ENCODE measurements at places on chromosomes 6 and 20.

DNA sequence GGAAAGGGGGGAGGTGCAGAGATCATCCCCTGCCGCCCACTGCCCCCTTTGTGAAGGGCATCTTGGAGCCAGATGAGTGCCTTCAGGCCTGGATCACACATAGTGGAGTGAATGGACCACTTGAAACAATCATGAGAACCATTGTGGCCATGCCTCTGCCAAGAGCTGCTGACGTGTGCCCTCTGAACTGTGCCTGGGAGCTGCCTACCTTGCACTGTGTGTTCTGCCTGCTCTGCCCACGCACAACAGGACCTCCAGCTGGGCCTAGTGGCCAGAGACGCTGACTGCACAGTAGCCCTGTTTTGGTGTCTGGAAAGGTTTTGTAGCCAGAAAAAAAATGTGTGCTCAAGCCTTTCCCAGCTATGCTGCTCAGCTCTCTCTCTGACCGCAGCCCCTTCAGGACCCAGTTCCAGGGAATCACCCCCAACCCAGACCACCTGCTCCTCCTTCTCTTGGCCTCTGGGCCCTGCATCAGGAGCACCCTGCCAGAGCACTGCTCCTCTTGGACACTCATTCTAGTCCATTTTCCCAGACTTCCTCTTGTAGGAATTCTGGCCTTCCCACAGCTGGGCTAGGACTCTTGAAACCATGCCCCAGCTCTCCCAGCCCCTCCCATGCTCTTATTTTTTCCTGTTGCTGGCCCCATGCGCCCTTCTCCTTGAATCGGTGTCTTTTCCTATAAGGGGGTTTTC lies 1.6 kb upstream of the ADIG start:
- no peak for DNase-seq

DNA sequence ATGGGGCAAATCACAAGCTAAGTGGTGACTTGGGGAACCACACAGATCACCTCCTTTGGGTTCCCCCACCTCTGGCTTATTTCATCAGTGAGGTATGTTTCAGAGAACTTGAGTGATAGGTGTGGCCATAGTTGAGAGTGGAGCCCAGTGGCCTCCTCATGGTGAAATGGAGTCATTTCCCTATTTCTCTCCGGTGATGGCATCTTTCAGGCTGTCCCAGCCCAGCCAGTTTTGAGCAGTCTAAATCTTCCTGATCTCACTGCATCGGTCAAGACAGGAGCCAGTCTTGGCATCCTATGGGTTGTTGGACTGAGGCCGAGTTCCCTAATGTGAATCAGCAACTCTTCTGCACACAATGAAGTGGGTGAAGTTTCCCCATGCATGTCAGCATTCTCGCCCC lies 132.4 kb downstream of the EYA2 start:
- DNase-seq, result no peak

GRCh38 chr20:42212391-42212790 lies 594.2 kb upstream of the CHD6 start:
- no peak for DNase-seq

- no peak for DNase-seq
These were observed 1.5 kb downstream of the PYGB start for GRCh38 chr20:25249198-25249931.

GRCh38 chr6:13314806-13315205 lies 13.5 kb downstream of the TBC1D7 start:
- DNase-seq, result no peak

DNA sequence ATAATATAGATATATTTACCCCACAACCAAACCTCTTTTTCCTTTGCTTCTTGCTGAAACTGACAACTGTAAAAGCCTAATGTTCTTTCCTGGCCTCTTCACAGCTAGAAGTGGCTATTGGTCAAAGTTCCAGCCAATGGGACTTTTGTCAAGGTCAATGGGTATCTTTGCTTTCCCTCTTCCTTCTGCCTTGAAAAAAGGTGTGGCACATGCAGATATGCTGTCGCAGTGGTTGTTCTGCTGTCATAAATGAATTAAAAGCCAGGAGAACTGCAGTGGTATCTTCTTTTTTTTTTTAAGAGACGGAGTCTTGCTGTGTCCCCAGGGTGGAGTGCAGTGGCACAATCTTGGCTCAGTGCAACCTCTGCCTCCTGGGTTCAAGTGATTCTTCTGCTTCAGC lies 29.9 kb downstream of the MAN1A1 start:
- no peak for DNase-seq

DNA sequence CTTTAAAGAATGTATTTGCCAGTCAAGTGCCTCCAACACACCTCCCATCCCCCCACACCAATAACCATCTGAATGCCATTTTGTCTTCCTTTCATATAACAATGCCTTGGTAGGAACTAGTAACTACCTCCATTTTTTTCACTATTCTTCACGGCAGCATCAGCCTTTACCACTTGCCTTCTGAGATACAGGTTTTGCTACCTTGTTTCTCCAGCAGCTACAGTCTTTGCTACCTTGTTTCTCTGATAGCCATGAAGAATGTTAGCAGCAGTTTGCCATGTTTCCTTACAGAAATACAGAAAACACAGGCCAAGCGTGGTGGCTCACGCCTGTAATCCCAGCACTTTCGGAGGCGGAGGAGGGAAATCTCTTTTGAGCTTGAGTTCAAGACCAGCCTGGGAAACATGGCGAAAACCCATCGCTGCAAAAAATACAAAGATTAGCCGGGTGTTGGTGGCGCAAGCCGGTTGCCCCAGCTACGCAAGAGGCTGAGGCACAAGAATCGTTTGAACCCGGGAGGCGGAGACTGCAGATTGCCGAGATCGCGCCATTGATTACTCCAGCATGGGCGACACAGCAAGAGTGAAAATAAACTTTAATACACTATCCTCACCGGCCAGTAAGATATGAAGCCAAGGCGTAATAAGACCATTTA lies 100.9 kb downstream of the HFE start:
- no peak for DNase-seq

DNA sequence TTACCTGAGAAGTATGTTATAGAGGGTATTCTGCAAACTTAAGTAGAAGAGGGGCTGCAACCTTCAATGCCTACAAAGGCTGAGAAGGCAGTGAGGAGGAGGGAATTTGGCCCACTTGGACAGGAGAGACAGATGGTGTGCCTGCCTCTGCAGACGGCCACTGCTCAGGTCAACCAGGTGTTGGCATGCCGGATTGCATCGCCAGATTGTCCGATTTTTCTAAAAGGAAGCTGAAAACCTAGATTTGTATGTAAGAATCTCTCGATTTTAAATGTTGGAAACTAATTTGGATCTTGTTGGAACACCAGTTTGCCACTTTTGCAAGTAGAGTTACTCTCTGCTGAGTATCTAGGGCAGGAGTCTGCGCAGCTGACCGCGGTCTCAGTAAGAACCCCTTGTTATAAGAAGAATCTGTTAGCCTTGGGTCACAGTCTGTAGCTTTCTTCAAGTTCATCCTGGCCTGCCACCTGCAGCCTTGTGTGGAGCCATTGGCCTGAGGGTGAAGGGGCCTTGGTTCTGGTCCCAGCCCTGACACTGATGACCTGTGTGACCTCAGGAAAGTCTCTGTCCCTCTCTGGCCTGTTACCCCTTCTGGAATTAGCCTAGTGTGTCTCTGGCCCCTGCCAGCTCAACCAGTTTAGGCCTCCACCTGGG lies 54.4 kb downstream of the TGM2 start:
- no peak for DNase-seq

- DNase-seq, result no peak
These were observed 63.3 kb downstream of the PLCG1 start for GRCh38 chr20:41200446-41201202.

DNA sequence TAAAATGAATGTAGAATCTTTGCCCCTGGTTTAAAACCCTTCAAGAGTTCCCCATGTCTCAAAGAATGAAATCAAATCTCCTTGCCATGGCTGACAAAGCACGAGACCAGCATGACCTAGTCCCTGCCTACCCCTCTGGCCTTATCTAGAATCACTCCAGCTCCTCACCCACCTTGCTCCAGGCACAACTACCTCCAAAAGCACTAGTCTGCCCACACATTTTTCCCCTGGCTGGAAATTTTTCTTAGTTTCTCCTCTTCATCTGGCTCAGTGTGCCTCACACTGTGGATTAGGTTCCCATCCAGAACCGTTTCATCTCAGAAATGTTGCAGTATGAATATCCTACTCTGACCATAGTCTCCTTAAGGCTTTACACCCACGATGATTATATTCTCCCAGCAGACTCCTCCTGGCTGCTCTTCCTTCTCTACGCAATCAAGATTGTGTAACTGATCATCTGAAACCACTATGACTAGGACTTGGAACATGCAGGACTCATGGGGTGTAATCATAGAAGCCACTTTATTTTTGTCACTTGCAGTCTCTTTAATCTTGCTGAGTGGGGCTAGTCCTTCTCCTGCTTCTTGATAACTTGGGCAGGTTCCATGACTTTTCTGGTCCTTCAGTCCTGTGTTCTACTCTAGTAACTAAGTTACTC lies 7.8 kb upstream of the MRS2 start:
- DNase-seq, result no peak

DNA sequence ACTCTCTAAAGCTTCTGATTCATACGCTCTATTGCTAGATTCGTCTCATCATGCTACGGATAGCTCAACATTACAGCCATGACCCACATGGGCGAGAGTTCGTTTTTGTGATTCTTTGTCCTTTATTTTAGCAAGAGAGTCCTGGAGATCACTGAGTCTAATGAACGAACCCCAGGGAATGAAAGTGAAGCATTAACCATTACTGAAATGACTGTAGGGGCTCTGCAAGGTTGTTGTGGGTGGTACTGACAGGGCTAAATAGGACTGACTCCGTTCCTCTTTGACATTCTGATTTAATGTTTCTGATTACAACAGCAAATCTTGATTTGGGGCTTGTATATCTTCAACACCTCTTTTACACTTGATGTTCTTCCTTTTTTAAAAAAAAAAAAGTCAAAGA lies 13.7 kb upstream of the RTF2 start:
- DNase-seq, result no peak

DNA sequence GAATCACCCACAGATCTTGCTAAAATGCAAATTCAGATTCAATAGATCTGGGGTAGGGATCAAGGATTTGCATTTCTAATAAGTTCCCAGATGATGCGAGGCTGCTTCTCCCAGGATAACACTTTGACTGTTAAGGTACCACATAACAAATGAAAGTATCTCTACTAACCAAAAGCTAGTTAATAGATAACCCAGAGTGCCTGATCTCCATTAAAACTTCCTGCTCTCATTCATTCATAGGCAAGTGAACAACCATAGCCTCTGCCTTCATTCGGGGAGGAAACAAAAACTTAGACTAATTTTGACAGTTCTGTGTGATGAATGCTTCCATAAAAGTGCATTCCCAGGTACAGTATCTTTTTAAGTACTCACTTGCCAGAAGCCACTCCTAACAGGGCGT lies 265.6 kb upstream of the BTBD3 start:
- no peak for DNase-seq

DNA sequence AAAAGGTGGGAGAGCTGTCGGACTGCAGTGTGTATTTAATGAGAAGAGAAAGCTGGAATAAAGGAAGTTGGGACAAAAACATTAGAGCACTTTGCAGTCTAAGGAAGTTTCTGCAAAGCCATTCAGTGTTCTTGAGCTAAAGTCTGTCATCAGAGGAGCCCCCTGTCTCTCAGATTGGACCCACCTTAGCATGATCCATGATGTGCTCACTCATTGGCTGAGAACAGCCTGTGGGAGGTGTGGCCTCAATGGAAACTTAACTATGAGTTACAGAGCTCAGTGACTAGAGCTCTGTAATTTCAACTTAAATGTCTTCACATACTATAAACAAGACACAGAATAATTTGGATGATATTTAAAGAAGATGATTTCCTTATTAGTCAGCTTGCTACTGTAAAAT lies 437.0 kb downstream of the BTBD3 start:
- DNase-seq, result no peak

- DNase-seq, result no peak
These were observed 67.2 kb upstream of the TBC1D7 start for GRCh38 chr6:13395272-13396237.

DNA sequence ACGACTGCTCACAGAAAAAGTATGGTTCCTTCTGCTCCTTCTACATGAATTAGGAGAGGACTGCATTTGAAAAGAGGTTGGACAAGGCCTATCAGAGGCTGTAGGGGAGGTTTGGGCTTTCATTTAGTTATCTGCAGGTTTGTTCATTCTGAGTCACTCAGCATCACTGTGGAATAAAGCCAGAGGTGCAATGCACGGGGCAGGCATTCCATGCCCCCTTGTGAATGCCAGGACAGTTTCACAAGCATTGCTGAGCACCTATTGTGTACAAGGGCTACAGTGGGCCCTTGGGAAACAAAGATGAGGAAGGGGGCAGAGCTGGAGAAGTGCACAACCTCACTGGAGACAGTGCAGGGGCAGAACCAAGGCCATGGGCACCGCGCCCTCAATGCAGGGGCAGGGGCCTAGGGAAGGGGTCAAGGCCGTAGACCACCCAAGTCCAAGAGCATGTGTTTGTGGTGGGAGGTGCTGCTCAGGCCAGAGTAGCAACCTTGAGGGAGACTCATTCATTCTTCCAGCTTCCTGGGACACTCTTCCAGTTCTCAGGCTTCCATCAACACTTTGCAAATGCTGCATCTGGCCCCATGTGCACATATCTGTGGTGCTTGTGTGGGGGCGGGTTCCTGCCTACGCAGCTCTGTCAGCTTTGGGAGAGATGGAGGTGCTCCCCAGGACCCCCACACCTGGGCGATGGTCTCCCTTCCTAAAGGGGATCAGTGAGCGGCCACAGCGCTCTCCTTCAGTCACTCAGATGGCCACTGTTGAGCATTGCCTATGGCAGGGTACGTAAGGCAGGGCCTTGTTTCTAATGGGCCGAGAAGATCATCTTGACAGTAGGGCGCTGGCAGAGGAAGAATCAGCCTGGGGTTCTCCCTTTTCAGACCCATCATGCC lies 204.5 kb downstream of the SYNDIG1 start:
- DNase-seq, result no peak

DNA sequence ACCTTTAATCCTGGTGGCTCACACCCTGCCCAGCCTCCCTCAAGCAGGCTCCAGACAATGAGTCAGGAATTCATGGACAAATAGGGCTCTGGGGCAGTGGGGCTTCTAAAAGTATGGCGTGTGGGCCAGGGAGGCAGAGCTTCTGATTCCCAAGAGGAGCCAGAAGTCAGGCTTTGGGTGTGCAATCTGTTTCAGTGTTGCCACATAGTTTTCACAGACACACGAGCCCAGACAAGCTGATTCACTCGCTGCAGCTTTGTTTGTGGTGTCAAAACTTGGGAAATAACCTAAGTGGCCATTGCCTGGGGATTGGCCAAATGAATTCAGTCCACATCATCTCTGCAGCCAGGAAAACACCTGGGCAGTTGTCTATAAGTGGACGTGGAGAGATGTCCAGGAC lies 9.2 kb downstream of the PEDS1 start:
- no peak for DNase-seq

DNA sequence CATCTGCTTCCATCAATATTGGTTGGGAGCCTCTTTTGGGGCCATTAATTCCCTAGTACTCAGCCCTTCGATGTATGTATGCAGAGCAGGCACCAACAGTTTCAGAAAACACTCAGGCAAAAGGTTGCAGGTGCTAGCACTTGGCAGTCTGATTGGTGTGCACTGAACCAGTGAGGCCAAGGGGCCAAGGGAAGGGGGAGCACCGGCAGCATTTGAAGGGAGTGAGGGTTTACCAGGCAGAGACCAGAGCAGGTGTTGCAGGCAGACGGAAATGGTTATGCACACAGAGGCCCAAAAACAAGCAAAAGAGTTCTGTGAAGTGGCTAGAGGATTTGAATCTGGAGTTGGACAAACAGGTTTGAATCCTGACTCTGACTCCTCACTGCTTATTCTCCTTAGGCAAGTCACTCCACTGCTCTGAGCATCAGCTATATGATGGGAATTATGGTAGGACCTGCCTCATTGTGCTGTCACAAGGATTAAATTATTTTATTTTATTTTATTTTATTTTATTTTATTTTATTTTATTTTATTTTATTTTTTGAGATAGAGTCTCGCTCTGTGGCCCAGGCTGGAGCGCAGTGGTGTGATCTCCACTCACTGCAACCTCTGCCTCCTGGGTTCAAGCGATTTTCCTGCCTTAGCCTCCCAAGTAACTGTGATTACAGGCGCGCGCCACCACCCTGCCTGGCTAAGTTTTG lies 58.1 kb upstream of the SHLD1 start:
- DNase-seq, result no peak

All from stimulated activated CD8-positive, alpha-beta memory T cell treated with anti-CD3 and anti-CD28 coated beads, Interleukin-15, amount 100 ng/mL, for 1 hour (primary cell).